ENCODE measurements at places on chromosomes 2 and 18.

DNA sequence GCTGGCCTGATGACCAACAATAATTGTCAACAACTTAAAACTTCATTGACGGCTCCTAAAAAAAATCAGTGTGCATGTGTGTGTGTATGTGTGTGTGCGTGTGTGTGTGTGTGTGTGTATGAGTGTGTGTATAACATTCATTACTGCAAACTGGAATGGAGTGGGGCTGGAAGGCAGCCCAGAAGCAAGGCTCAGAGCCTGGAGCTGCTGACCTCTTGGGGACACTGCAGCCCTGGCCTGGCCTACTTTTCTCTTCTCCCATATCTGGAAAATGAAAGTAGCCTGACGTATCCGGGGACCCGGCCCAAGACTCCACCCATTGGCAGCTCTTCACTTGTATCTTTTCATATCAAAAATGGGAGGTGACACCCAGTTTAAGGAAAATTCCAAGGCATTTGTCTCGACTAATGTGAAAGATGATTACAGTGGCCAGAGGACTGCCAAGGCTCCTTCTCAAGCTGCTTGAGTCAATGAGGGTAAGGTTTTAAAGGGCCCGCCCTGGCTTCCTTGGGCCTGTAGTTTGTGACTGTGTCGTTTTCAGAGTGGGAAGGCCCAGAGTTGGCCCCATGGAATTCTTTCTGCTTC, 72.4 kb upstream of the IL1R1 start:
- no peak for DNase-seq

- DNase-seq = no peak
Observed at GRCh38 chr2:209517436-209517835, 93.6 kb downstream of the MAP2 start.

DNA sequence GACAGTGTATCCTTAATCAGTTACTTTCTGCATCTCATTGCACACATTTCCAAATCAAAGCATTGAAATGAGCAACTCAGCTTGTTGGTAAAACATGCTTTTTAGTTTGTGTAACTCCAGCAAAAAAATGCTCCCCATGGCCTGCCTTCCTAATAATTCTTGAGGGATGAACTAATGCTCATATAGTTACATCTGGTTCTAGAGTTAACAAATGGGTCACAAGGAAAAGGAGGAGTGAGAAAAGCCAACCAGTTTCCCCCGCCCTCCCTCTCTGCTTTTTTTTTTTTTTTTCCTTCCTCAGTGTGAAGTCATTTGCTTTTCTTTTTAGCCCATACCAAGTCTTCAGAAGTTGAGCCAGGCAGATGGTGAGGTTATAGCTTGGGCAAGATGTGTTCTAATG, 231.7 kb downstream of the MTX2 start:
- DNase-seq = no peak

GRCh38 chr18:58756596-58757240, 85.5 kb downstream of the MALT1 start:
- DNase-seq = no peak

- DNase-seq = no peak
Observed at GRCh38 chr2:15556311-15556930, 4.7 kb downstream of the NBAS start.

GRCh38 chr2:239736358-239737143, 288.6 kb downstream of the NDUFA10 start:
- no peak for DNase-seq

GRCh38 chr2:171957061-171957460, 34.8 kb downstream of the HAT1 start:
- DNase-seq = no peak

DNA sequence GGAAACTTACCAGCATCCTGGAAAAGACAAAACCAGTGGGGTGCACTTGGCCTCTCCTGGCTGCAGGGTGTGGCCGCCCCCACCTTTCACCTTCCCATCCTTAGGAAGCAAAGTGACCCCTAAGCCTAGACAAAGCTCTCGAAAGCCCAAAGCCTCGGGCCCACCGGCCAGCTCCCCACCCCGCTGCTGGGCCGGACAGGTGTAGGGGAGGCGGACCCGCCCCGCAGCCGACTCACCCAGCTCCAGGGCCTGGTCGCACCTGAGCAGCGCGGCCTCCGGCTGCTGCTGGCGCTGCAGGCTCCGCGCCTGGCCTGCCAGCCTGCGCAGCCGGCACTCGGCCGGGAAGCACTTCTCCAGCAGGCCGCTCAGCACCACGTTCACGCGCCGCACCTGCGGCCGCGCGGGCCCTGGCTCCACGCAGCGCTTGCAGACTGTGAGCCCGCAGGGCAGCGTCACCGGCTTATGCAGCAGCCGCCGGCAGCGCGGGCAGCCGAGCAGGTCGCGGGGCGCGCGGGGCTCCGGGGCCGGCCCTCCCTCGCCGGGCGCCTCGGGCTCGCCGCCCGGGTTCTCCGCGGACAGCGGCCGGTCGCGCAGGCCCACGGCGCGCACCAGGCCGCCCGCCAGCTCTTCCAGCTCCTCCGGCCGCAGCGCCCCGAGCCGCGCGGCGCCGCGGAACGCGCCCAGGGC, 979 bp downstream of the LONRF2 start:
- DNase-seq = no peak

GRCh38 chr2:63648632-63649031, 59.9 kb downstream of the MDH1 start:
- DNase-seq = no peak

DNA sequence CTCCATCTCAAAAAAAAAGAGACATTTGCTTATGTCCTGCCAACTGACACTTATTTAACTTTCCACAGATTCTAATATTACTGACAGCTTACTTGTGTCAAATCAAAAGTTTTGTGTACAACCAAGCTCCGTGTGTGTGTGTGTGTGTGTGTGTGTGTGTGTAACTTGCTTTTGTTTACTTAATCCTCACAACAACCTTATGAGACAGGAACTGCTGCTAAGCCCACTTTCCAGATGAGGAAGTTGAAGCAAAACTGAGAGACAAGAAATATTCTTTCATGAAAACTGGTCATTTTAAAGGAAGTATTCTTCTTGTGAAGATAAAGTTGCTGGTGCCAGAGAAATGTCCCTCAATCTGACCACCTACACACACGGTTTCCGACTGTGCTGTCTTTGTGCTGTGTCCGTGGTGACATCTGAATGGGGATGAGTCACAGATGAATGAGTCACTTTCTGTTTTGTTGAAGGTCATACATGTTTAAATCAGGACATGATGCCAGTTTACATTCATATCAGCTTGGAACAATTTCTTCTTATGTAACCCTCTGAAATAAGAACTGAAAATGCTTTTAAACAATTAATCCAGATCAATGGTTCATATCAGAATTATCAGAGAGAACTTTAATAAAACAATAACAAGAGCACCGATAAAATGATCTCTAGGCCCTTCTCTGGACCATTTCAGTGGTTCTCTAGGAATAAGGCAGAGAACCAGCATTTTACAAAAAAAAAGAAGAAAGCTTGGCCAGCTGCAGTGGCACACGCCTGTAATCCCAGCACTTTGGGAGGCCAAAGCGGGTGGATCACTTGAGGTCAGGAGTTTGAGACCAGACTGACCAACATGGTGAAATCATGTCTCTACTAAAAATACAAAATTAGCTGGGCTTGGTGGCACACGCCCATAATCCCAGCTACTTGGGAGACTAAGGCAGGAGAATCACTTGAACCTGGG, 95.5 kb downstream of the THNSL2 start:
- no peak for DNase-seq

GRCh38 chr2:224325941-224326340, 76.0 kb downstream of the FAM124B start:
- DNase-seq = no peak

DNA sequence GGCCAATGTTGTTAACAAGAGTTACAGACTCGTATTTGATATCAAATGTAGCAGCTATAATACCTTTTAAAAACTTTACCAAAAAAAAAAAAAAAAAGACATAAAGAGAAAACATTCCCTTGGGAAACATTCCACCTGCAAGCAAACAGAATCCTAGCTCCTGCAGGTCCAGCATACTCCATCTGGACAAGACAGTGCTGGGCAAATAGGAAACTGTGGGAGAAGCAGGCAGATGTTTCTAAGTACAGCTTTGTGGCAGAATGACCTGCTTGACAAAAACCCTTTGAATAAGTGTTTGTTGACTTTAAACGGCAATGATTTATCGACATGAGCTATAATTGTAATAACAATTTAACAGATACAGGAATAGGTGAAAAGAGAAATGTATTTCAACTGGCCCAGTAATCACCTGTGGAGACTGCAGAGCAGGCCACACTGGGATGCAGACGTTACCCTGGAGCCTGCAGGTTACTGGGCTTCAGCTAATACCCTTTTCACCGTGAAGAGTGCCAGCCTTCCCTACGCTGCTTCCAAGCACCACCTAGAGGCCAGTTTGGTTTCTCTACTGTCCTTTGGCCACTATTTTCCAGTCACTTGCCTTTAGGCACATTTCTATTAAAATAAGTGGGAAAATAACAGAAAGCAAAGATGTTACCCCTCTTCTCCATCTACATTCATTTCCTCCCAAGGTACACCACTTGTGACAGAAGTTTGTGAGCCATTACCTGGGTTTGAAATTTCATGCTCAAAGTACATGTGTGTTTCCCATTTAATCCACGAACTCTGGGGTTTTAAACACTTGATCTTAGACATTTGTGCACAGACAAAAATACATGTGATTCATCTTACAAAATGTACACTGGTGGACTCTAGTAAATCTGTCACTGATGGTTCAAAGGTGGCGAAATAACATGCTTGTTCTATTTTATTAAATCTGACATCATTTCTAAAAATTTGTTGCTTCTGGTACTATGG, 96.9 kb upstream of the ZNF397 start:
- DNase-seq = no peak

- DNase-seq = no peak
Observed at GRCh38 chr18:11989174-11989573, 7.9 kb downstream of the IMPA2 start.

- DNase-seq = no peak
Observed at GRCh38 chr2:39696838-39697237, 31.1 kb downstream of the TMEM178A start.

GRCh38 chr18:58694221-58694620, 23.0 kb downstream of the MALT1 start:
- no peak for DNase-seq

DNA sequence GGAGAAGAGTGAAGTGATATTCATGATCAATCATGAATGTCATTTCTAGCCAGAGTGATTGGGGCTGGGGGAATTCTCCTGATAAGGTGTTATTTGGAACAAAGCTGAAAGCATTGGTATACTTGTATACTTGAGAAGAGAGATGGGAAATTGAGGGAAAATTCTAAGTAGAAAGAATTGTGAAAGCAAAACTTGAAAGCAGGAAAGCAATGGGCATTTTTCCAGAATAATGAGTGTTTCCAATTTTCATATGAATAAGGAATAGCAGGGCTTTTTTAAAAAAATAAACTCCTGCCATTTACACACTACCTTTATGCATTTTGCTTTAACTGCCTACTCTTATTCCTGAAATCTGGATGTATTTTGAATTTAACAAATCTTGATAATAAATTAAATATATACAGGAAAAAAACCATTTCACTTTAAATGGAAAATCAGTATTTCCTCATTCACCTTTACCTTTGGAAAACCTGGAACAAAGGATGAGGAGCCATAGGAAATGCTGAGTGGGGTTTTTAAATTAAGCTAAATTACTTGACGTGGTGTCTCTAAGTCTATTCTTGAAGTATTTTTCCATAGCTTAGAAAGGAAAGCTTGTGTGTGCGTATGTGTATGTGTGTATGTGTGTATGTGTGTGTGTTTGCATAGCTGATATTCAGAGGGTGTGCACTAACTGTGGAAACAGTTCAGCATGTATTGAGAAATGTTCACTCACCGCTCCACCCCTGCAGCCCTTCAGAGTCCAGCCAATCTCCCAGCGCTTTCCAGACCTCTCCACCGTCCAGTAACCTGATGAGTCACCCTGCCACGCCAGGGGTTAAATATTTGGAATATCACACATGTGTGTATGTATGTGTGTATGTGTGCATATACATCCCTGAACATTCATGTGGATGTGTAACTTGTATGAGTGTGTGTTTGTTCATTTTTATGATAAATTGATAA, 427.3 kb downstream of the THSD7B start:
- no peak for DNase-seq

DNA sequence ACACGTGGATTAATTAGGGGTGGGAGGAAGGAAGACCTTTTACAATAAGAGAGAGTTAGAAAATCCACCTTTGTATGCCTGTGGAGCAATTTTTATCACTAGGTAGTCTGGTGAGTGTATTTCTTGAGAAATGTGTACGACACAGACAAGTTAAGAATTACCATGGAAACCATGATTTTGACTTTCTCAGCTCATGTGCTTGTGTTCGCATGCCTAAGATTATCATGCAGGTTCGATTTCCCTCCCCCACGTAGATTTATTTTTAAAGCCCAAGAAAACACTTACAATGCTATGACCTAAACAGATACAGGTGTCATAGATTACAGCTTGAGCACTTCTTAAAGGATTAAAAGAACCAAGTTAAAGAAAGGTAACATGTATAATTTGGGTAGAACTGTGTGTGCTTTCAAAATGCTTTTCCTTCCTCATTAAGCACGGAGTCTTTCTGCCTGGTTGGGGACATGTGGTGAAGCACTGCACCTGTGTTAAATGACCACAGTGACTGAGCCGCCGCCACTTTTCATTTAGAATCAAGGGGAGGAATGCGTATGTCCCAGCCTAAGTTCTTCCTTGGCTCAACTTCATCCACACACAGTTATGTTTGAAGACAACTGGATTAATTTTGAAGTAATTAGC, 16.6 kb downstream of the SERTAD2 start:
- DNase-seq = no peak

GRCh38 chr2:197920592-197921201, 116.3 kb downstream of the PLCL1 start:
- DNase-seq = no peak

- no peak for DNase-seq
Observed at GRCh38 chr2:73850009-73850408, 21.2 kb downstream of the STAMBP start.

DNA sequence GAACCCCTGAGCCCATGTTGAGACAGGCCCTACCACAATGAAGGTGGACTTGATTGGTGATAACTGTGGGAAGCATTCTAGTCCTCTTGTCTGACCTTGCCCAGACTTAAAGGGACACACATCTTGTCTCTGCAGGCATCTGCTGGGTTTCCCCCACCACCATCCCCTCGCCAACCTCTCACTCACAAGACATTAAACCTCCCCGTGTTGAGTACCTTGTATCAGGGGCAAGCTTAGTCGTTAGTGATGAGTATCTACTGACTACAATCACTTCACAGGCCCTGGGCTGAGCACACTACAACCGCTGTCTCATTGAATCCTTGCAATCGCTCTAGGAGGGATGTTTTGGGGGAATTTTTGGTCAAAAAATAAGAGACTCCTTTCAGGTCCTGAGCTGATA, 86.0 kb downstream of the ICOS start:
- DNase-seq = no peak

DNA sequence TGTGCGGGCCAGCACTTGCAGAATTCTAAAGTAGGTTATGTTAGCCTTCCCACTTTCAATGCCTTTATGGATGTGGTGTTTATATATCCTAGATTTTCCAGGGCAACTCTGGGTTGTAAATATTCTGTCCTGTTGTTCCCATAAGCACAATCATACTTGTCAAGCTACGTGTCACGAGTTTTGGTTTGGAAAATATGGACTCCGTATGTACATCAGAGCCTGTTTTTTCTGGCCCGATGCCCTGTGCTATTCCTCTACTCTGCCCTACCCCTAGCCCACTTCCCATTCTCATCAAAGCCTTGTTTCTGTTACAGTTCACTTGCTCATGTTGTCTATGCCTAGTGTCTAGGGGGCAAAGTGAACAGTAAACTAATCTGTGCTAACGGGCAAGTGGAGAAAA, 27.0 kb upstream of the ZEB2 start:
- DNase-seq = no peak

- no peak for DNase-seq
Observed at GRCh38 chr2:105643405-105644173, 101.1 kb upstream of the NCK2 start.

Data from stimulated activated CD8-positive, alpha-beta memory T cell treated with anti-CD3 and anti-CD28 coated beads, Interleukin-2, amount 100 ng/mL, for 1 hour (primary cell).